ENCODE measurements at places on chromosomes 7 and 10.

DNA sequence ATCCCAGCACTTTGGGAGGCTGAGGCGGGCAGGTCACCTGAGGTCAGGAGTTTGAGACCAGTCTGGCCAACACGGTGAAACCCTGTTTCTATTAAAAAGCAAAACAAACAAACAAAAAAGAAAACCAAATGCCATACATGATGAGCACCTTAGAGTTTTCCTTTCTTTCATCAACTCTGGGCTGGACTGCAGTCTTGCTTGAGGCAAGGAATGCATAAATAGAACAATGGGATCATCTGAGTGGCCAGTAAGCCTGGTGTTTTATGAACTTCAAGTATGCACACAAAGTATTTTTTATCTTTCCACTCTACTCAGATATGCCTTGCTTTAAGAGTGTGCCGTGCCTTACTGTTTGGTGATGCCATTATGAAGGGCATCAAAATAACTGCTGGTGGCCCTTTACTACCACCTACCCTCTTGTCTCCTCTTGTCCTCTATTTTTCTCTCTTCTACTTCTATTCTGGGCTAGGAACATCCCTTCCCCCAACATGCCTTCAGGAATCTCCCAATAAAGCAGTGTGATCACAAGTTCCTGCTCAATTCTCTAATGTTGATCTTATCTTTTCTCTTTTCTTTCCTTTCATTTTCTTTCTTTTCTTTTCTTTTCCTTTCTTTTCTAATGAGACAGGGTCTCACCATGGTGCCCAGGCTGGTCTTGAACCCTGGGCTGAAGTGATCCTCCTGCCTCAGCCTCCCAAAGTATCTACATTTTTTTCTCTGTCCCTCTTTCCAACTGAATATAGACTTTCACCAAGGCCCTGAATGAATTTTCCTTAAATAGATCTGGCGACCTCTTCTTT, 10.2 kb downstream of the SCD start:
- no peak for DNase-seq

DNA sequence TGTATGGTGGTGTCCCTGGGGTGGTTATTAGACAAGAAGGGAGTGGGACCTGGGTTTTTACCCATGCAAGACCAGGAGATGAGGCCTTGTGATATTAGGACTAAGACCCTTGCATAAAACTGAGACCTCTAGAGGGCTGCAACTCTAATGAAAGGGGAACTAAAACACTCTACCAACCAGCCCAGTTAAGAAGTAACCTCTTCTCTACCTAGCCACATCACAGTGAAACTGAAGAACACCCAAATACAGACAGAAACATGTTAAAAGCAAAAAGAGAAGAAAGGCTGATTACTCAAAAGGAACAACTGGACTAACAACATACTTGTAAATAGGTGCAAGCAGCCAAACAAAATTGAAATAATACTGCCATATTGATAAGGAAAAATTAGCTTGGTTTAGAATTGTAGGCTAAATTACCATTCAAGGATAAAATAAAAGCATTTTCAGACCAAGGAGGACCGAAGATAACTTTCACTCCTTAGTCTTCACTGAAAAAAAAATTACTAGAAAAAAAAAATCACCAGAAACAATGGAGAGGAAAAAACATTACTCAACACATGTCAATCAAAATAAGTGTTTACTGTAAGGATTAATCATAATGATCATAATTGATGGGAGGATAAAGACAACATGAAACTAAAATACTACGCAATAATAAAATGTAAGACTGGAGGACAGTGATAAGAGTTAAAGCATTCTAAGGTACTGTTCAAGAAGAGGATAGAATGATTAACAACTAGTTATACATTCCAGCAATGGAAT, 27.6 kb downstream of the ERLIN1 start:
- DNase-seq = no peak

GRCh38 chr7:110486549-110486948, 604.4 kb upstream of the LRRN3 start:
- DNase-seq = no peak

GRCh38 chr7:12315049-12315448, 88.6 kb downstream of the VWDE start:
- no peak for DNase-seq

GRCh38 chr10:132456881-132457280, 59.9 kb downstream of the PWWP2B start:
- no peak for DNase-seq

- no peak for DNase-seq
Measured at GRCh38 chr10:14822879-14823755, 14.7 kb downstream of the CDNF start.
